ENCODE measurements at places on chromosomes 7 and 10.
A peak's percentile ranks its signal among the peaks of the same experiment; 100 is the strongest.

DNA sequence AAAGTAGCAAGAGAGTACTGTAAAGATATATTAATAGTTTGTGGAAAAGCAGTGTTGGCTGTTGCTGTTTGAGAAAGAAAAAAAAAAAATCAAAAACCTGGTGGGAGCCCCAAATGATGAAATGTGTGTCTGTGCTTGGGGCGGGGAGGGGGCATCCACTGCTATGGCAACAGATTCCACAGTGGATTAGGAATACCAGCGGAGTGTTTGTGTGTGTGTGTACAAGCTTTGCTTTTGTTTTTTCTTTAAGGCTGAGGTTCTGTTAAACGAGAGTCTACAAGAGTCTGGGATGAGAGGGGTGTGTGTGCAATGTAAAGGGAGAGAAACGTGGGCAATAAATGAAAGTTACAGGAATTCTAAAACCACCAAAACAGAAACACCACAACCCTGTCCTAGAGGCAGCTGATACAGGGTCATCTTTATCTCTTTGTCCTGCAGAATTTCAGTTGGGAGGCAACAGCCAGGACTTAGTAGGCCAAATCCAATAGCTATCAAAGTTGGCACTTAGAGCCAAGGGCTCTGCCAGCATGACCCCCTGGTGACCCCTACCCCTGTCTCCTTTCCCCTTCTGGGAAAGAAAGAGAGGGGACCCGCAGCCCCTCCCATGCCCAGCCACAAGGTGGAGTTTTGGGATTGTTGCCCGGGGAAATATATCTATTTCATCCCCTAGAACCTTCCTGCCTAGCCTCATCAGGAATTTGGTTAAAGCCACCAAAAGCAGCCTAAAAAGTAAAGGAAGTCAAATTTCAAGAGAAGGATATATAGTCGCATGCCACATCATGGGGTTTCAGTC is 85.4 kb downstream of the OSBPL3 start:
- no peak for DNase-seq

DNA sequence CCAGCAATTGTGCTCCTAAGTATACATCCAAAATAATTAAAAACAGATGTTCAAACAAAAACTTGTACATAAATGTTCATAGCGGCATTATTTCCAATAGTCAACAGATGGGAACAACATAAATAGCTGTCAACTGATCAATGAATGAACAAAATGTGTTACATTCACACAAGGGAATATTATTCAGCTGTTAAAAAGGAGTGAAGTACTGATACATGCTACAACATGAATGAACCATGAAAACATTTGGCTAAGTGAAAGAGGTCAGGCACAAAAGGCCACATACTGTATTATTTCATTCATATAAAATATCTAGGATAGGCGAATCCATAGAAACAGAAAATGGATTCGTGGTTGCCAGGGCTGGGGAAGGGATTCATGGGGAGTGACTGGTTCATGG is 109.1 kb downstream of the CDH23 start:
- DNase-seq = no peak

DNA sequence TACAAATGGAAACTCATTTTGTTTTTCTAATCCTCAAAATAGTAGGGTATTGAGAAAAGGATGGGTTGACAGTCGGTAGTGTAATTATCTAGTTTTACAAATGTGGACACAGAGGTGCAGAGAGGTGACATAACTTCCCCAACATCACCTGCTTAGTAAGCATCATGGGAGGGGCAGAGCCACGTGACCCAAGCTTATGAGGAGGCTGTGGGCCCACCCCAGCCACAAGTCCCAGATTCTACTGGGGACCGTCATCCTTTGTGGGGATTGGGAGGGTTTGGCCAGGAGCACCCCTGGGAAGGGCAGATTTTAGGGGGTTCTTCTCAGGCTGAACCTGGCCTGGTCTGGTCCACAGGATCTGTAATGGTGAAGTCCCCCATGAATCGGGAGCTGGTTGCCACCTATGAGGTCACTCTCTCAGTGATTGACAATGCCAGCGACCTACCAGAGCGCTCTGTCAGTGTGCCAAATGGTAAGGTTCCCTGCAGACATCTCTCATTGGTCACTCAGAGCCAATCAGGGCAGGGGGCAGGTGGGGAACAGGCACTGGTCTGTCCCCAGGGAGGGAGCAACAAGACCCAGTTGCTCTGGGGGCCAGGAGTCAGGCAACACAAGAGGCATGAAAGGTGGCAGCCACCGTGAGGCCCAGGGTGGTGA is 23.6 kb upstream of the VSIR start:
- DNase-seq = no peak

DNA sequence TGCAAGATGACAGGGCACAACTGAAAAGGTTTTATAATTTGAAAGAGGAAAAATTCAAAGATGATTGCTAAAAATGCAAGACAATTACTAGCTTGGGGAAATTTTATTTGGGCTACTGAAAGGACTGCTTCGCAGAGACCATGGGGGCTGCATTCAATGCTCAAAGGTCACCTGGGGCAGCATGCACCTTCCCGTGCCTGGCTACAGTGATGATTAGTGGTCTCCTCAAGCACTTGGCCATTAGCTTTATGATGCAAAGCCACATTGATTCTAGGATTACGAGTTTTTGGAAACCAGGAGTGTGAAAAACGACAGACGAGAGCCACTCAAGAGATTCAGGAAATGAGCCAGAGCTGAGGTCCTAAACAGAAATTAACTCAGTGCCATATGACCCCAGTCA is 764.6 kb downstream of the PHTF2 start:
- DNase-seq = no peak

- no peak for DNase-seq
Observed at GRCh38 chr10:63438506-63439498, 27.0 kb downstream of the JMJD1C start.

- DNase-seq = no peak
Observed at GRCh38 chr10:128130051-128130450, 3.8 kb upstream of the MKI67 start.

- no peak for DNase-seq
Observed at GRCh38 chr10:113843972-113844485, 9.9 kb downstream of the DCLRE1A start.

DNA sequence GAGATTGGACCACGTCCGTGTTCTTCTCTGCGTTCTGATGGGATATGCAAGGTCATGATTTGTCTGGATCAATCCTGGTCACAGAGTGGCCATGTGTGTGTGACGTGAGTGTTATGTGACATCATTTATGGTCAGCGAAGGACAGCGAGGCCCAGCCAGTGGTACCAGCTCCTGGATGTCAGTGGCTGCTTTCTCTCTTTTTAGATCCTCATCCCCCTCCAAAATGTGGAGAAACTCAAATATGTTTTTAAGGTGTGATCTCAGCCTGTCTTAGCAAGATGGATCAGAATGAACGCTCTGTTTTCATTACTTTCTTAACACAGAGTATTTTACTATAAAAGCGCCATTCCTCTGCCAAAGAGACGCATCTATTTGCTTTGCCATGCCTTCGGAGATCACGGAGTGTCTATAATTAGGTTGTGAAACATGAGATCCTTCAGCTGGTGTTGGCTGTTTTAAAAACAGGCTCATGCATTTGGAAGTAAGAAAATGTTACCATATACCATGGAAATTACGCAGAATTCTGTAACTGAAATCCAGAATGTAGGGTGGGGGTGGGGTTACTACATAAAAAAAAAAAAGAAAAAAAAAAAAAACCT is 245.5 kb upstream of the TCERG1L start:
- DNase-seq = no peak

DNA sequence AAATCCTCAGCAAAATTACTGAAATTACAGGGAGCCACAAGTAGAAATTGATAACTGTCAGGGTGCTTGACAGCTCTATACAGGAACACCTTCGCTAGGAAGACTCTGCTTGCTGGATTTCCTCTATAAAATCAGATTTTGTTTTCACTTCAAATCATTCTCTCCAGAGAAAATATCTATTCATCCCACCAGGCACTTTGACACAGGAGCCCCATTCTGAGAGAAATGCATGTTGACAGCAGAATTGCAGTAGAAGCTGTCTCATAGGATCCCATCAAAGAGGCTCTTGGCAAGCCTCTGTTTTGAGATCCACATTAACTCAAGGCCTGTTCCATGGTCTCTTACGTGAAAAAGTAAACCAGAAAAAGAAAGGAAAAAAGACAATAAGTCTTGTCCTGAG is 116.8 kb downstream of the PDE1C start:
- DNase-seq = no peak

GRCh38 chr7:55246171-55246570 is 119.0 kb upstream of the LANCL2 start:
- DNase-seq = no peak

- DNase-seq = no peak
Observed at GRCh38 chr7:7203813-7204575, 21.6 kb downstream of the C1GALT1 start.

- peak; percentile 34 for DNase-seq
Observed at GRCh38 chr10:81876253-81877077, 1.5 kb downstream of the NRG3 start.
